Stimulated activated effector memory CD8-positive, alpha-beta T cell treated with anti-CD3 and anti-CD28 coated beads, Interleukin-12 subunit alpha, Interleukin-12 subunit beta, amount 100 ng/mL, for 72 hours (primary cell): ENCODE measurements at places on chromosomes 7 and 10.

- DNase-seq = no peak
Measured at GRCh38 chr7:32221736-32222135, 151.5 kb upstream of the PDE1C start.

- DNase-seq = no peak
Measured at GRCh38 chr7:148931470-148931869, 47.4 kb upstream of the EZH2 start.

DNA sequence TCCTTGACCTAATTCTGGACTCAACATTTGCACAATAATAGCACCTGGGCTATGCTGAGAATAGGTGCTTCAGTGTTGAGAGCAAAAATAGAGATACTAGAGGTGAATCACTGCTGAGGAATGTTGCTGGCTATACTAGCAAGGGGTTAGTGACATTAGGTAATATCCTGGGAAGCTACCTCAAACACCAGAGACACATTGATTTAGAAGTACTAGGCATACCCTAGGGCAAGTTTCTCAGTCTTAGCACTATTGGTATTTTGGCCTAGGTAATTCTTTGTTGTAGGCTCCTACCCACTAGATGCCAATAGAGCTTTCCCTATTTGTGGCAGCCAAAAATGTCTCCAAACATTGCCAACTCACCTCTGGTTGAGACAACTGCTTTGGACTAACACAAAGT, 484.0 kb upstream of the MBL2 start:
- no peak for DNase-seq

DNA sequence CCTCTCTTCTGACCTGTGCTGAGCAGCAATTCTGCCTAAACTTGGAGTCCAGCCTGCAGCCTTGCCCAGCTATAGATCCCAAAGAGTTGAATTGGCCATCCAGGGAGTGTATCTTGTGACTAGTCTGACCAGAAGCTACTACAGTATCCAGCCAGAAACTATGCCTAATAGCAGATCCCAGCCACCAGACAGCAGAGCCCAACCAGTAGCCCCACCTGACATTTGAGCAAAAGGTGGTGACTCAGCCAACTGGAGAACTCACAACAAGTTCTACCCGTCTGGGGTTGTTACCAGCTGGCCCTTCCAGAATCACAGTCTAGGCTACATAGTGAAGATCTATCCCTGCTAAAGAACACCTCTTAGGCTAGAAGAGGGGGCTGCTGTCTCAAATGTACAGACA, 315.0 kb downstream of the CRPPA start:
- no peak for DNase-seq

DNA sequence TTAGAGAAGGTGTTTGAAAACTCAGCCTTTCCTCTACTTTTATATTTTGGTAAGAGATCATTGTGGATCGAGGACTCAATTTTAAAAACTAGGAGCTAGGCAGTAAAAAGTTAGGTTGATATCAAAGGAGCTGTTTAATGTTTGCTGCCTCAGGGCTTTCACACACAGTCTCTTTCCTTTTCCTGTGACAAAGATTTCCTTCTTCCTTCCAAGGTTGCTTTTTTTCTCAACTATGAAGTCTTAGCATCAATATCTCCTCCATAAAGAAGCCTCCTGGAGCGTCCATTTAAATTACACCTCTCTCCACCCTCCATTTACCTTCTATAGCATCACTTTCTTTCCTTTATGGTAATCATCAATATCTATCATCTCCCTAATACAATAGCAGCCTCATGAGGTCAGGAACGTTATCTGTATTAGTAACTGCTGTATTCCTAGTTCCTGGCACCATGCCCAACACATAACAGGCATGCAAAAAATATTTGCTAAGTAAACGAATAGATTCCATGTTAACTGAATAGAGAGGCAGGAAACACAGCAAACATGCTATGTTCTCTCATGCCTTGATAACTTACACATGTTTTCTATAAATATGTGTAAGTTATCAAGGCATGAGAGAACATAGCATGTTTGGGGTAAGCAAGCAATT, 48.5 kb downstream of the GNAT3 start:
- no peak for DNase-seq

GRCh38 chr7:118757066-118757465, 532.6 kb downstream of the ANKRD7 start:
- DNase-seq = no peak

GRCh38 chr7:156778201-156778600, 114.8 kb downstream of the LMBR1 start:
- DNase-seq = no peak

GRCh38 chr7:129670656-129671055, 59.1 kb downstream of the NRF1 start:
- no peak for DNase-seq

DNA sequence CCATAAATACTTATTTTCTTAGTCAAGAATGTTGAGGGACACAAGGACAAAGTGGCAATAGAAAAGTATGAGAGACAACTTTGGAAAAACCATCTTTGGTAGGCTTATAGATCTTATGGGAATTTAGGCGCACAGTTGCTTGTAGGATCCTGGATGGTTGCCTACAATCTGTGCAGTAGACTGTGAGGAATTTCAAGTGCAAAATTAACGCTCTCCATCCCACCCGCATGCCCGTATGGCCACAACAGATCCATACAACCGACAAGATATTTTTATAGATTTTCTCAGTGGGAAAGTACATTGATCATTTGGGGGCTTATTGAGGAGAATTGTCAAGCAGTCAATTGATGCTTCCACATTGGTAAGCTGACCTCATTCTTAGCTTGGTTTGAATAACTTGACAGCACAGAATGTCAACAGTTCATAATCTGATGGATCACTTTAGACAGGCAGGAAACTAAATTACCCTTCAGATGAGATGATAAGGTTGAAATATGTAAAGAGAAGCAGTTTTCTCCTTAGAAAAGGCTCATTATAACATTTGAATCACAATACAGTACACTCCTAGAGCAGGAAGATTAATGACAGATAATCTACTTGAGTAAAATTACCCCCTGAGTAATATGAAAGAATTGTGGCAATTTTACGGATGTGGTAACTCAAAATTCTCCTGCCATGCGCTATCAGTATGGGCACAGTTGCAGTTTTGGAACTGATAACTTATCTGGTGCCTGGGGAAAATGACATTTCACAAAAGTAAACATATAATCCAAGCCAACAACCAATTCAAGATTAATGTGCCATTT, 479.7 kb downstream of the KIF20B start:
- DNase-seq = no peak

- DNase-seq = peak; percentile 76
Measured at GRCh38 chr10:124647421-124648130, 96.6 kb downstream of the FAM53B start.
